Dermis microvascular lymphatic vessel endothelial cell (primary cell): ENCODE measurements at places on chromosomes 5 and 9.
A peak's percentile ranks its signal among the peaks of the same experiment; 100 is the strongest.

- DNase-seq: no peak
Observed at GRCh38 chr5:59027145-59027907, 444.5 kb downstream of the RAB3C start.

GRCh38 chr5:108380531-108381349, 1.2 kb downstream of the FBXL17 start:
- peak; percentile 40 for DNase-seq

GRCh38 chr5:73812962-73813588, 187.1 kb downstream of the ARHGEF28 start:
- DNase-seq: no peak

GRCh38 chr5:2017540-2018389, 135.0 kb upstream of the IRX4 start:
- DNase-seq: no peak

DNA sequence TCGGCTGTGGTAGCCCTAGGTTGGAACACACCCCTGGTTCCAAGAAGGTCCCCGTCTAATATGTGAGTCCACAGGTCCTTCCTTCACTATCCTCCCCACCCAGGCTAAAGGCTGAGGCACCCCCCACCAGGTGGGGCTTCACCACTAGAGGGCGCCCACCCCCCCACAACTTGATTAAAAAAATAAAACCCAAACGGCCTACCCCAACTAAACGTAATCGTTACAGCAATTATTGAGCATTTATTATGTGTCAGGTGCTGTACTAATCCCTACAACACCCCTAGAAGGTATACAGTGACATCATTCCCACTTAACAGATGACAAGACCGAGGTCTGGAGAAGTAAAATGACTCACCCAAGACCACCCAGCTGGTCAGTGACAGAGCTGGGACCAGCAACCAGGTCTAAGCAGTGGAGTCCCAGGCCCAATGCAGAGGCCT, 65.0 kb downstream of the FGF18 start:
- no peak for DNase-seq

- no peak for DNase-seq
Observed at GRCh38 chr9:93958121-93958818, 3.1 kb upstream of the BARX1 start.

GRCh38 chr9:4292781-4293180, 7.1 kb downstream of the GLIS3 start:
- no peak for DNase-seq

DNA sequence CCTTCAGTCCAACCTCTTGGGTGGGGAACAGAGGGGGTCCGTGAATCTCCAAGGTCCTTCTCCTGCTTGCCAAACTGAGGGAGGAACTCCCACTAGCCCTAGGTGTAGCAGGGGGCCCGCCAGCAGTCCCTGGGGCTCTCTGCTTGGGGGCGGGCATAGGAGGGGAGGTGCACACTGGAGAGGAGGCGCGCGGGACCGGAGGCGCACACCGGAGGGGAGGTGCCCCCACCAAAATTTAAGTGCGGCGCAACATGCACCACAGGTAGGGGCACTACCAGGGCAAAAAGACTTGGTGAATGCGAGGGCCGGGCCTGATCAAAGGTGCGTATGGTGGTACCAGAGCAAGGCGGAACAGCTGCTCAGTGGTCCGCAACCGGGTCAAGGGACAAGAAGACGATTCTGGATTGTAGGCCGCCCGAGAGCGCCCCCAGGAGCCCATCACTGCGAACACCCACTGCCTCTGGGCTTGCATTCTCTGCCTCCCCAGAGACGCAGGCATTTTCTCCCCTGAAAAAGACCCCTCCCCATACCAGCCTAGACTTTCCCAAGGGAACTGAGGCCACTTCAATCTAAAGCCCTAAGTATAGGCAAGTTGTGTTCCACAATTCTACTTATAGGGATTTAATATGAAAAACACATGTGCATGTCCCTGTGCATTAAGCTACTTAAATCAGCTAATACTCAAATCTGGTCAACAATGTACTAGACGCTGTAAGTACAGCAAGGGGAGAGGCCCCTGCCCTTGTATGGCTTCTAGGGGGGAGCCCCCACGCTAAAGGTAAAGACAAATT, 50.6 kb downstream of the TGFBI start:
- DNase-seq: no peak

GRCh38 chr9:22033012-22033630, 24.0 kb upstream of the CDKN2B start:
- no peak for DNase-seq

DNA sequence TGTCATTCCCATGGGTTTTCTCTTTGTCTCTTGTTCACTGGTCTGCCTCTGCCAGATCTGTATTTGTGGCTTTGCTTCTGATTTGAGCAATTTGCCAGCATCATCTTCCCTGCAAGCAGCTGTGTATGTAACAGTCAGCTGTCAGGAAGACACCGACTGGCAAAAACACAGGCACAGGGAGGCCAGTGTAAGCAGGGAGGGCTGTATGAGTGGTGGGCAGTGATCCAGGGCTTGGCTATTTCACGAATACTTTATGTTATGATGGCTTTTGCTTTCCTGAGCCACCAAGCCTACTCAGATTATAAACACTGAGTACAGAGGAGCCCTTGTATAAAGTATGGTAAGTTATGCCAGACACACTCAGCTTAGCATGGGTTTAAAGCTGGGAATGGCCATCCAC, 11.6 kb downstream of the BNIP1 start:
- DNase-seq: no peak

DNA sequence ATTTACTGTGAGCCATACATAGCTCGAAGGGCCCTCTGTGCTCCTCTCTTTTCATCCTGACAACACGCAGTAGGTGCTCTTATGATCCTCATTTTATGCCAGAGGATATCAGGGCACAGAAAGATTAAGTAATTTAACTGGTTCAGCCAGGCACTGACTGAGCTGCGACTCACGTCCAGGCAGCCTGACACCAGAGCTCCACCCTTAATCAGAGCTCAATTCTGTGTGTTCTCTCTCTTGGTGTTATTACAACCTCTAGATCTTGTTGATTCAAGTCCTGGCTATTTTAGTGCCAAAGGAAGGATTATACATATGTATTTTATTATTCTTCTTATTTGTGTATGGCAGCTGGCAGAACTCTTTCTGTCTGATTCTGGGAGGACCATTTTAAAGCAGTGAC, 59.7 kb downstream of the OSMR start:
- DNase-seq: no peak

- DNase-seq: no peak
Observed at GRCh38 chr9:133426011-133426410, 3.8 kb downstream of the ADAMTS13 start.

- no peak for DNase-seq
Observed at GRCh38 chr9:126461608-126462007, 135.0 kb downstream of the MVB12B start.

DNA sequence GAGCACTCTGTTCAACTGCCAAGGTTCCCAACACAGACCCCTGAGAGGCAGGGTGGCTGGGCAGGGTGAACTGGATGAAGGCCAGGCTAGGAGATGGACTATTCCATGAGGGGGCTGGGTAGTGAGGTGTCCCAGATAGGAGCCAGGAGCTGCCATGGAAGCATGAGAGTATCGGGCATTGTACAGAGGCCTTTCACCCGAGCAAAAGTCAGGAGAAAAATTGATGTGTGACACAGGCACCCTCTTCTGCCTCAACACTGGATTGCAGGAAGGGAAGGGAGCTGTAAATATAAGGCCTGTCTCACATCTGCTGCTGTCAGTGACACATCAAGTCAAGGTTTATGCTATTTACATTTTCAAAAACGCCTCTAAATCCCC, 74.6 kb downstream of the UBAP1 start:
- DNase-seq: no peak
